ENCODE measurements at places on chromosomes 3 and 15.

DNA sequence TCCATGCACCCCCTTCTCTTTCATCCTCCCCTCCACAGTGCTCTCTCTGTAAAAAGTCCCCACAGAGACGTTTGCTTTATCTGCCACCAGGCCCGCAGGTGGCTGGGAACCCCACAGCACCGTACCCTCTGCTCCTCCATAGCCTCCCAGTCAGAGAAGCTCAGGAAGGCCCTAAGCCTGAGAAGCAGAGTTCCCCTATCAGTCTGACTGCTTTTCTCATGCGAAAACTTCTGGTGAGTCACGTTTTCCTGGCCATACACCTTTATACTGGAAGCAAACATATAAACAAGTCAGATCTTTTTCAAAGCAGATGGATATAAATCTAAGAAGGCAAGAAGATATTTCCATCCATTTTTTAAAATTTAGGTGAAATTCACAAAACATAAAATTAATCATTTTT, 51.5 kb upstream of the MEF2A start:
- H3K27ac ChIP-seq: no peak overlapping the region
- H3K27me3 ChIP-seq: no peaks in the 10 kb centered on the region
- no peaks in the 10 kb centered on the region for H3K4me1 ChIP-seq
- no peak overlapping the region for H3K4me3 ChIP-seq
- no peak for DNase-seq
- H3K36me3 ChIP-seq: no peaks in the 10 kb centered on the region

DNA sequence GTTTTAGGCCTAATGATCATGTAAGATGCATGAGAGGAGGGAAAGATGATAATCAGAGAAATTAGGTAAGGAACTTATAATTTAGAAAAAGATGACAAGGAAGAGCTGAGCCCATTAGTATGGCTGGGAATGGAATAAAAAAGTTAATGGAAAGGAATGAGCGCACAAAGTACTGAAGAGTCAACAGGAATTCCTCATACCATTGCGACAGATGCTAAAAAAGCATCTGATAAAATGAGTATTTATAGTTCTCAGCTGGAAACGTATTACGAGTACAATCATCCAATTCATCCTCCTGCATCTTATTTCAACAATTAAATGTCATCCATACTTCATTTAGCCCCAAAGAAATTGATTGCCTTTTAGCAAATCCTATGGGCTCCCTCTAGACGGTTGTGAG, 58.9 kb downstream of the TMCC1 start:
- no peak for DNase-seq
- no peaks in the 10 kb centered on the region for H3K27me3 ChIP-seq
- H3K4me1 ChIP-seq: peaks cover 14% of the 10 kb centered on the region

GRCh38 chr15:58355973-58356372, 75.8 kb upstream of the LIPC start:
- no peaks in the 10 kb centered on the region for H3K36me3 ChIP-seq
- no peaks in the 10 kb centered on the region for H3K4me1 ChIP-seq
- no peaks in the 10 kb centered on the region for H3K27me3 ChIP-seq
- DNase-seq: no peak
- H3K4me3 ChIP-seq: no peak overlapping the region

DNA sequence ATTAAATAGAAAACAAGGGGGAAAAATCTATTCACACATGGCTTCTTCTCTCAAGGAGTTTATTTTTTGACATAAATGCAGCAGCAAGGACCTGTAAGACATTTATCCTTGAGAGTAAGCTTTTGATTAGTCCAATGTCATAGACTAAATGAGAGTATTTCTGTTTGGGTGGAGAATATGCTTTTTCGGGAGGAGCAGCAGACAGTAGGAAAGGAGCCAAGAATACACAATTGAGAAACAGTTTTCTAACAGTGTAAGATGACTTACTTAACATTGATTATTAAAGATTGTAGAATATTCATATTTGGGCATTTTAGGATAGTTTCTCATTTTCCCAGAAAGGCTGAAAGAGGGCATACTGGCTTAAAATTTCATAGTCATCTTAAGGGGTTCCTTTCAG, 65.9 kb upstream of the PAQR5 start:
- no peaks in the 10 kb centered on the region for H3K36me3 ChIP-seq
- no peaks in the 10 kb centered on the region for H3K4me1 ChIP-seq
- no peak overlapping the region for H3K27ac ChIP-seq
- H3K4me3 ChIP-seq: no peak overlapping the region
- H3K27me3 ChIP-seq: no peaks in the 10 kb centered on the region

GRCh38 chr3:186986816-186987215, 56.5 kb downstream of the ST6GAL1 start:
- no peaks in the 10 kb centered on the region for H3K27me3 ChIP-seq
- H3K4me1 ChIP-seq: no peaks in the 10 kb centered on the region
- no peak overlapping the region for H3K27ac ChIP-seq
- H3K36me3 ChIP-seq: no peaks in the 10 kb centered on the region
- no peak overlapping the region for H3K4me3 ChIP-seq
- DNase-seq: no peak

DNA sequence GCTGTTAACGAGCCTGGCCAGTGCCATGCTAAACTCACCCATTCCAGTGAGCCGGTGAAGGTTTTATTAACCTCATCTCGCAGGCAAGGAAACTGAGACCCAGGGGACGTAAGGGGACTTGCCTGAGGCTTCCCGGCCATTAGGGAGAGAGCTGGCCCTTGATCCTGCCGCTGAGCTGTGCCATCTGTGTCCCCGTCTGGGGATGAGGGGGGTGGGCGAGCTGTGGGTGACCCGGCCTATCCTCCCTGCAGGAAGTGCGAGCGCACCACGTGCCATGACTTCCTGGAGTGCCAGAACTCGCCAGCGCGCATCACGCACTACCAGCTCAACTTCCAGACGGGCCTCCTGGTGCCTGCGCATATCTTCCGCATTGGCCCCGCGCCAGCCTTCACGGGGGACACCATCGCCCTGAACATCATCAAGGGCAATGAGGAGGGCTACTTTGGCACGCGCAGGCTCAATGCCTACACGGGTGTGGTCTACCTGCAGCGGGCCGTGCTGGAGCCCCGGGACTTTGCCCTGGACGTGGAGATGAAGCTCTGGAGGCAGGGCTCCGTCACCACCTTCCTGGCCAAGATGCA, 88.5 kb downstream of the FBLN2 start:
- H3K27me3 ChIP-seq: no peaks in the 10 kb centered on the region
- H3K4me3 ChIP-seq: no peak overlapping the region
- H3K36me3 ChIP-seq: no peaks in the 10 kb centered on the region

- DNase-seq: no peak
- H3K27ac ChIP-seq: no peak overlapping the region
- H3K4me3 ChIP-seq: no peak overlapping the region
- H3K36me3 ChIP-seq: no peaks in the 10 kb centered on the region
- H3K4me1 ChIP-seq: no peaks in the 10 kb centered on the region
Observed at GRCh38 chr15:87973501-87974215, 282.9 kb downstream of the NTRK3 start.

GRCh38 chr3:15092686-15093085, 6.3 kb downstream of the RBSN start:
- no peak overlapping the region for H3K4me3 ChIP-seq
- H3K27ac ChIP-seq: no peak overlapping the region
- no peaks in the 10 kb centered on the region for H3K36me3 ChIP-seq
- H3K27me3 ChIP-seq: no peaks in the 10 kb centered on the region

DNA sequence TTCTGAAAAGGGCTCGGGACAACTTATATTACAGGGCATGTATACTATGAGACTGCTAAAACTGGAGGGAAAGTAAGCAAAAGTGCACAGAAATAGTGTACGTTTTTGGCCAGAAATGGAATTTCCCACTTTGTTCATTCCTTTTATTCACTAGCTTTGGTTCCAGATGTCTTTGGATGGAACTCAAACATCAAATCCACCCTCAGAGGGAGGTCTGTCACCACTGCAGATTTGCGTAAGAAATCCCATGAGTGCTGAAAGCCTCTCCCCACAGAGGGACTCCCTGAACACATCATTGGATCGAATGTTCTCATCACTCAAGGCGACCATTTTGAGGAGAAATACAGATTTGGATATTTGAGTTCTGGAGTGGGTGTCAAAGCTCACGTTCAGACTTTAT, 71.6 kb downstream of the FEM1B start:
- H3K36me3 ChIP-seq: no peaks in the 10 kb centered on the region
- no peak overlapping the region for H3K27ac ChIP-seq
- DNase-seq: no peak
